SW 1271 (cell line): ENCODE measurements at places on chromosomes 4 and X.

DNA sequence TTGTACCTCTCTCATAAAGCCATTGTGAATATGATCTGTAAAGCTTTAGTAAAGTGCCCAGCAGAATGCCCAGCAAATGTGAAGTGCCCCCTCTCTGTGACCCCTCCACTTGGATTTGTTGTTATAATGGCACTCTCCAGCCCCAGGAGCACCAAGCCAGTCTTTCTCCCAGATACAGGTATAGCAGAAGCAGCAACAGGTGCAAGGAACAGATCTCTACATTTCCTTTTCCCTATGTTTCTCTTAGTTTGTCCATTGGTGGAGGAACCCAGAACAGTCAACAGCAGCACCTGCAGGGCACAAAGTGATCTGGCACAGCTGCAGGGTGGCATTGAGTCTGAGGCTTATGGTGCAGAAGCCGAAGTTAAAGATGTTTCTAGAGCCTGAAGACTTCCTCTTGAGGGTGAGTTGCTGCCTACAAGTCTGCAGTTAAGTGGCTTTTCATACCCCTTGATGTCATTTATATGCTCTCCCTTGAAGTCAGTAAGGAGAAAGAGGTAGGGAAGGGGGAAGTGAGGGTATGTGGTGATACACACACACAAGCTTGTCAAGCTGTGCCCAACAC lies 16.1 kb upstream of the CXCL3 start:
- DNase-seq: no peak

DNA sequence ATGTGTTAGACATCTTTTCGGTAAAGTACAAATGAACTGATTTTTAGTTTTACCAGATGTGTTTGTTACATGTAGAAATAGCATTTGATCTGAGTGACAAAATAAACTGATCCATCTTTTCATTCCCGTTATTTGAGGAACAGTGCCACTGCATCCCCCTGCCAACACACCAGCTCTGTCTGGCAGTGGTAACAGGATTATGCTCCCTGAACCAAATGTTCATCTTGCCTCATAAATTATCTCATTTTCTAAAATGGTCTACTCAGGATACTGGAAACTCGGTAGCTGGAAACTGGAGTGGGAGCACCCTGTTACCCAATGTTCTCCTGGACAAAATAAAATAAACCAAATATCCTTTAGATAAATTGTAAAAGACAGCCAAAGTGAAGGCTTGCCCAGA lies 171.6 kb downstream of the FAT4 start:
- no peak for DNase-seq

DNA sequence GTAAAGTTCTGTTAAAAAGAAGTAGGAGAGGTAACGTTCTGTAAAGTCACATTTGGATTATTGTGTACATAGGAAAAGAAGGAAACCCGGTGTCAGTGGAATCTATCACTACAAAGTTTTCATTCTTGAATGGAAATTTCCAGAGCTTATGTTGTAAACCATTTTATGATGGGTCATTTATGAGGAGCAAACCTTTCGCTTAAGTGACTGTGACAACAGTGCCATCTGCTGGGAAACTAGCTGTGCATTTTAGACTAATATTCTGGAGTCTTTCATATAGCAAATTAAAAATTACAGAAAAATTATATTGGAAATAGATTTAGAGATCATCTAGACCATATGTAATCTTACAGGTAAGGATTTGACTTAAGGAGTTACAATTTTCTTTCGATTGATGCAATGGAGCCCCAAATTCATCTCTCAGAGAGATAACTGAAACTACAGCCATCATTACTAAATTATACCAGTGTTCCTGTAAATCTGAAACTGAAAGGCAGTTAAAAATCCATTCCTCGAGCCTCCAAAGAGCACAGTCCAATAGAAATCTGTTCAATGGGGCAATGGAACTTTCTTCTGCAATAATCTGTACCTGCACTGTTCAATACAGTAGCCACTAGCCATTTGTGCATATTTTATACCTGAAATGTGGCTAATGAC lies 26.9 kb downstream of the ASB9 start:
- no peak for DNase-seq

GRCh38 chr4:159779716-159780115 lies 676.8 kb downstream of the RAPGEF2 start:
- no peak for DNase-seq

DNA sequence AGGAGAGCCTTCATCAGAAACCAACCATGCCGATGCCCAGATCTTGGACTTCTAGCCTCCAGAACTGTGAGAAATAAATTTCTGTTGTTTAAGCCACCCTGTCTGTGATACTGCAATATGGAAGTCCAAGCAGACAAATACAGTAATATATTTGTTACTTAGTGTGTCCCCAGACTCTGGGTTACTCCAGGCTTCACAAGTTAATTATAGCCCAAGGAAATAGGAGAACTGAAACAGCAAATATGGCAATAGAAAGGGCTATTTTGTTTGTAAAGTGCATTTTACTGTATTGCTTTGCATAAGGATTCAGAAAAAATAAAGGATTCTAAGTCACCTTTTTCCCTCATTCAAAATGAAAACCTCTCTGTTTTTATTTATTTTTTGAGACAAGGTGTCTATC lies 15.7 kb downstream of the TIGD4 start:
- DNase-seq: no peak

DNA sequence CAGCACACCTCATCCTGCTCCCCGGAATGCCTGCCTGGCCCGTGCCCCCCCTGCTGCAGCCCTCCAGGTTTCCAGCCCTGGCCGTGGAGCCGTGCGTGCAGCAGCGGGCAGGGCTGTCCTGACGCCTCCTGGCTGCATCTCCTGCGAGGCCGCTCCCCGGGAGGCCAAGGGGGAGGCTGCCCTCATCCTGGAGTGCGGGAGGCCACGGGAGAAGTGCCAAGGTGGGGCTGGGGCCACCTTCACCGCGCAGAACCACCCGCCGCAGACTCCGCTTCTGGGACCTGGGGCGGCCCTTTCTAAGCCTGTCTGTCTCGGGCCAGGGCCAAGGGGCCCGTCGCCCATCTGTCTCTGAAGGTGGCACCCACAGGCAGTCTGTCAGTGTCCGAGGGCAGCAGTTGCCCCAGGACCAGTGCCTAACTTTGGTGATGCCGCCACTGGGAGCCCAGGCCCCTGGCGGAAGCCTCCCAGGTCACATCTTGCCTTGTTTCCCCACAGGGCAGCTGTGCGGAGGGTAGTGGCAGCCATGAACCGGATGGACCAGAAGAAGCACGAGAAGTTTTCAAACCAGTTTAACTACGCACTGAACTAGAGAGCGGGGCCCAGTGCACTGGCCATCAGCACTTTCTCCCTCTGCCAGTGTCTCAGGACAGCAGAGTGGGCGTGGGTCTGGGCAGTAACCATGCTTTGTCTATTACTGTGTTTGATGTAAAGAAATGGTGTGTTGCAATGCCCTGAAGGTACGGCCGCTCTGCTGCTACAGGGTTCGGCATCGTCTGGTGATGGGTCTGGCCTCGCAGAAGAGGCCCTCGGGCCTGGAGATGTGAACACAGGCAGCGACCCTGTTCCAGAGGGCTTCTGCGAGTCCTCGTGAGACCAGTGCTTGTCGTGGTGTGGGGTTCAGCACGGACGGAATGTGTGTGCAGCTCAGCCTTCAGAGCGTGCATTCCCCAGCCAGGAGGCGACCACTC lies 20.6 kb downstream of the NKX1-1 start:
- no peak for DNase-seq

DNA sequence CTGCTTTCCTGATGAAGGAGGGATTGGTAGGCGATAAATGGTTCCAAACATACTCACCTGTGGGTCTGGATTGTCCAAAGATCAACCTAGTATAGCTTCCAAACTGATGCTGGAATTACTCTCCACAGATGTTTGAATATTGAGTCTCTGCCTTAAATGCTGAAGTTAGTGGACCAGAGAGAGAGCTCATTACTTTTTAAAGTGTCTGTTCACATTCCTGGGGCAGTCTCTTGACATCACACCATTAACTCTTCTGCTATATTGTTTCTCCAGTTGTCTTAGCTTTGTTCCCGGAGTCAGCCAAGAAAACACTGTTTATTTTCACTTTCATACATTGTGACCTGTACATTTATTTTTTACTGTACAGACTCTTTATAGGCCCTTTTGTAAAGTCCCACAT lies 35.4 kb downstream of the ARHGEF38 start:
- no peak for DNase-seq
